Ecto neural progenitor cell (in vitro differentiated cells): ENCODE measurements at places on chromosomes 3 and 15.

DNA sequence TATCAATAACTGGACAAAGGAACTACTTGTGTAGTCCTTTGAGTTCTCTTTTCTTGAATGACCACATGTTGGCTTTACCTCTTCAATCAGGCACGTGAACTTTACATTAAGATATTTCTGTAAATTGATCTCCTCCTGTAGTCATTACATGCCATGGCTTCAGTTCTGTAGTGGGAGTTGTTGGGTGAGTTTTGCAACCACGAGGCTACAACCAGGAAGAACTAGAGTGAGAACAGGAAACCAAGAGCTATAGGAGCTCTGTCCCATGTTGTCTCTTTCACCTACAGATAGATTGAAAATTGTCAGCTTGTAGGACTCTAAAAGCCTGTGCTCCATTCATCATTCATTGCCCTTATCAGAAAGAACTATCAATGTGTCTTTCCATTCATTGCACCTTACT lies 2.0 kb downstream of the RSRC1 start:
- no peak for DNase-seq

DNA sequence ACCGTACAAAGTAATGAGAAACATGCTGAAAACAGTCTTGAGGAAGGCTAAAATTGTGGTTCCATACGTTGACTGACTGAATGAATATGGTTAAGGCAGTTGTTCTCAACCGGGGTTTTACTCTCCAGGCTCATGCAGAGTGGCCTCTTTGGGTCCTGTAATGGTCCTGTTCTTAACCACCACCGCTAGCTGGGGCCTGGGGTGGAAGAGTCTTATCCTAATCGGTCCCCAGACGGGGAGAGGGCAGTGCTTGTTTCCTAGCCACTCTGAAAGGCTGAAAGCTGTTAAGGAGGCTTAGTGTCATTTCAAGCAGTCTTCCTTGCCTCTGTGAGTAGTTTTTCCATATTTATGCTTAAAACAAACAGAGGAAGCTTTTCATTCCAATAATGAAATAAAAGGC lies 32.0 kb downstream of the SELENOT start:
- peak; percentile 50 for DNase-seq

GRCh38 chr3:139122221-139122581 lies 77.5 kb upstream of the PRR23C start:
- DNase-seq, result no peak

DNA sequence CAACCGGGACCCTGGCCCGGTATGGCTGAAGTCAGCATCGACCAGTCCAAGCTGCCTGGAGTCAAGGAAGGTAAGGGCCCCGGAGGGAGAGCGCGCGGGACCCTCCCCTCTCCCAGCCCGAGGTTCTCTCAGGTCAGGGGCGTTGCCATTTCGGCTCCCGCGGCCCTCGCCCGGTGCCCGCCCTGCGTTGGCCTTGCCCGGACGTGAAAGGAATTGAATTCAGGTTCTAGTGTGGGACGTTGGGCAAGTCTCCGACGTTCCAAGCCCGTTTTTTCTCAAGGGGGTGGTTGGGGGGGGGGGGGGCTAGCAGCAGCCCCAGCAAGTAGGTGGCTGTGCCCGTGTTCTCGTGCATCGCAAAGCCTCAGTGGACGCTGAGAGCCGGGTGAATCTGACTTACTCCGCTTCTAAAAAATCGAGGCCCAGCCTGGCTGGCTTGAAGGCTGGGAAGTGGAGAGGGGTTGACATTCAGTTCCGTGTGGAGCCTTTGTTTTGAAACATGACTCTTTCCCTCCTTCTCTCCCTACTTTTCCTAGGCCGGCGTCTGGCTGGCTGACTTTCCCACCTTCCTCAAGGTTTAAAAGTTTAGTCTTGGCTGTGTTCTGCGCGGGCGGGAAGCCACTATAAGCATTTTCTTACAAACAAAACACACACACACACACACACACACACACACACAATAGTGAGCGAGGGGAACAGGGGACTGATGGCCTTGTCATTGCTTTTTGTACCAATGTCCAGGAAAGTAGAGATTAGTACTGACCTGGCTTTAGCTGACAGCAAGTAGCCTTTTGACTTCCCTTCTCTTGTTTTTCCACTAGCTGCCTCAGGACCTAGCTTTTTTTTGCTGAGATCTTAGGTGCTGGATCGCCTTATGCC lies at the start of gene UTS2B:
Gene UTS2B, minus strand, starts transcription at position 873 of the 876 bp plus-strand sequence. CDS start 48,337 bp downstream, outside the sequence.
- peak; percentile 75 for DNase-seq

DNA sequence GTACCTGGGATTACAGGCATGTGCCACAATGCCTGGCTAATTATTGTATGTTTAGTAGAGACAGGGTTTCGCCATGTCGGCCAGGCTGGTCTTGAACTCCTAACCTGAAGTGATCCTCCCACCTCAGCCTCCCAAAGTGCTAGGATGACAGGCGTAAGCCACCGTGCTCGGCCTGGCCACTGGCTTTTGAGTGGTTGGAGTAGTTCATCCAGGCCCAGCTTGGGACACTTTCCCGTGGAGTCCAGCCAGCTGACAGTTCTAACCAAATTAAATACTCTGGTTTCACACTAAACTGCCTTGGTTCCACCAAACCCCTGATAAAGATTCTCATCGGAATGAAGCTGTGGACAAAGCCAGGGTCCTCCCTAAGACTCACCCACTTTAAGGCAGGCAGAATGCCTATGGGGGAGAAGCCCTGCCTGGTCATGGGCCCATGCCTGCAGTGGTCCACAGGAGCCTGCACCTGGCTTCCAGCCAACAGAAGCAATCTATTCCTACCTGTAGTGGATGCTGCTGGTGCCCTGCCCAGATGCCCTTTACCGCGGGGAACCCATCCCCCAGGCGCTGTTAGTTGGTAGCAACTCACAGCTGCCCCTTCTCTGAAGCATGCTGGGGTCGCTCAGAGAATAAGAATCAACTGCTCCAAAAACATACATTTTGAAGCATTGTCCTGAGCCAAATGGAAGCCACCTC lies 5.2 kb upstream of the SLC28A1 start:
- DNase-seq, result no peak

GRCh38 chr3:79491029-79491641 lies 276.7 kb downstream of the ROBO1 start:
- DNase-seq, result no peak

GRCh38 chr3:155525324-155525833 lies 219.5 kb downstream of the PLCH1 start:
- no peak for DNase-seq

GRCh38 chr3:79953591-79954101 lies 185.8 kb upstream of the ROBO1 start:
- DNase-seq, result no peak

- no peak for DNase-seq
These were observed 4.2 kb upstream of the TCAIM start for GRCh38 chr3:44334326-44334725.

DNA sequence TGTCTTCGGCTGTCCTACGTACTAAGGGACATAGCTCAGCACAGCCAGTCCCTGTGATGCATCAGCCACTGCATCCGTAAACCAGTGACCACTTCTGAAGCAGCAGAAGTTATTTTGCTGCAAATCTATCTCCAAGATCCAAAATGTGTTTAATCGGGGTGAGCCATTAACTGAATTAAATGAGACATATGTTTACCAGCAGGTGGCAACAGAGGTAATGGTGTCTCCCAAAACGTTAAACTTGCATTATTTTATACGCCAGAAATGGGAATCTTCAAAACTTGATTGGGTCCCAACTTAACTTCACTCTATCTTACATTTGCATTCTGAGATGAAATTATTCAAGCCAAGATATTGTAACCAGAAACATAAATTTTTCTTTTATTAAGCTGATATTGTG lies 75.3 kb upstream of the BOC start:
- DNase-seq, result no peak

DNA sequence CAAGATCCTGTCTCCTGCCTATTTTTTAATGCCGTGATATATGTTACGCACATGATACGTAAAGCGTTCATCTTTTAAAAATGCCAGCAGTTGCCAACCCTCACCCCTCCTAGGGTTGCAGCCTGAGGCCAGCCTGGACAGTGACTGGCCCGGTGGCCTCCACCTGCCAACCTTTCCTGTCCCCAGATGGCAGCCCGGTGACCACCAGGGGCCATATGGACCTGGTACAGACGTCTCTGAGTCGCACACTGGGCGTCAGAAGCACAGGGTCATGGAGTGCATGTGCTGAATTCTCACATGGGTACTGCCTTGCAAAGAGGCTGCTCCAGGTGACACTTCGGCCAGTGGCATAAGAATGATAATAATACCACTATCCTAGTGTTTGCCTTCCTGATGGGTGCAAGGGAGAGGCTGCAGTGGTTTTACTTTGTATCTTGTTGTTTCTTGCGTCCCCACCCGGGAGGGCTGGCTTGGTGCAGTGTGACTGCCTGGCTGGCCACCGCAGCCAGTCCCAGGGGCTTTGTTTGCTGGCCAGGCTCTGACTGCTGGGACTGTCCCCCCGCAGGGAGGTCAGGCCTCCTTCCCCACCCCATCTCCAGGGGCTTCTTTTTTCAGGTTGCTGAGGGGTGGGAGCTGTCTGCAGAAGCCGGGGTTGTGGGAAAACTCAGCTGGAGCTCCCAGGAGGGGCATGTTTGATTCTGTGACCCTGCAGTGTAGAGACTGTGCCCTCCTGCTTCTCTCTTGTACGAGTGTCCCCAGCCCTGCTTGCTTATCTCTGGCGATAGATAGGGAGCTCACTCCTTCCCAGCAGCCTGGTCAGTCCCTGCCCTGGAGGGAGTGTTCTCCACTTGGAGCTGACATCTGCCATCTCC lies 16.9 kb downstream of the FBLN2 start:
- DNase-seq, result no peak

DNA sequence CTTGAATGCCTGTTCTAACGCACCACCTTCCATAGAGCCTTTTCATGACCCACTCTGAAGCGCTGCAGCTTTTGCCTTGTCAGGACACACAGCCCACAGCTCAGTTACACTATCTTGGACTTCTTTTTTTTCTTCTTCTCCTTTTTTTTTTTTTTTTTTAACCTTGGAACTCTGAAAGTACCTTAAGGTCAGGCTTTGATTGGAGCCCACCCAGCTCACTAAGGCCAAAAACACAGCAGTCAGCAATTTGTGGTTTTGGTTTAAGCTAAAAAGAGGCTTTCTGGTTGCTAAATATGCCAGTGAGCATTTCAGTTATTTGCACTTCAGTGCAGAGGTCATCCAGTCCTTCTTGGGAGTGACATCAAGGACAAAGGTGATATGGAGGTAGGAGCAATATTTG lies 1.7 kb downstream of the SLC25A20 start:
- no peak for DNase-seq

GRCh38 chr3:134148534-134148933 lies 102.1 kb downstream of the RYK start:
- no peak for DNase-seq

GRCh38 chr15:101127506-101128076 lies 124.3 kb downstream of the CHSY1 start:
- DNase-seq, result no peak

DNA sequence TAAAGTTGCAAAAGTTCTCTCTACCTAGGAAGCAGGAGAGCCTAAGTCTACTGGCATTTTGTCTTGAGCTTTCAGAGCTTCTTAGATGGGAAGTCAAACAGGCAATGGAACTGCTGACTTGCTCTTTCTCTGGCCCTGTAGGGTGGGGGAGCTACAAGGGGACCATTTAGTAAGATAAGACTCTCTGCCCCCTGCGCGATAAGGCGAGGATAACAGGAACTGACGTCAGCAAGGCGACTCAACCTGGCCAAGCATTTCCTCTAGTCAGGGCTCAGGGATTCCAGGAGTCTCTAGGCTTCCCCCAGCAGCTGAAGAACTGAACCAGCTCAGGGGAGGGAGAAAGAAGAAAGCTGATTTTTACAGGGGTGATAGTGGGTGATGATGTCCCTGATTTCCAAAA lies 5.8 kb downstream of the RARB start:
- DNase-seq, result no peak

- peak; percentile 10 for DNase-seq
These were observed 173.6 kb downstream of the UACA start for GRCh38 chr15:70589728-70590127.

GRCh38 chr3:87236093-87236492 lies 9.0 kb downstream of the CHMP2B start:
- DNase-seq, result no peak

DNA sequence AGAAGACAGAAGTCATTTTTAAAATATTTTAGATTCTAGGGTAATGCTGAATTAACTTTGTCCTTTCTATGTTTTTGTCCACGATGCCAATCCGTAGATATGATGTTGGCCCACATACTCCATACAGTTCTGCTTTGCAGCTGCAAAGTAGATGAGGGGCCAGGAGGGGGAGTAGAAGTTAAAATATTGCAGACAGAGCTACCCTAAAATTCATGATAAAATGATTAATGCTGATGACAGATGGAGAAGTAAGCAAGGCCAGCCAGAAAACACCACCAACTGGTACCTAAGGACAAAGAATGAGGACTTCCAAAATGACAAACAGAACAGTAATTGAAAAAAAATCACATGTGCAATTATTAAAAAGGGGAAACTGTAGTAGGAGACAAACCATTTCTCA lies 756.6 kb upstream of the ARPP21 start:
- DNase-seq, result no peak

DNA sequence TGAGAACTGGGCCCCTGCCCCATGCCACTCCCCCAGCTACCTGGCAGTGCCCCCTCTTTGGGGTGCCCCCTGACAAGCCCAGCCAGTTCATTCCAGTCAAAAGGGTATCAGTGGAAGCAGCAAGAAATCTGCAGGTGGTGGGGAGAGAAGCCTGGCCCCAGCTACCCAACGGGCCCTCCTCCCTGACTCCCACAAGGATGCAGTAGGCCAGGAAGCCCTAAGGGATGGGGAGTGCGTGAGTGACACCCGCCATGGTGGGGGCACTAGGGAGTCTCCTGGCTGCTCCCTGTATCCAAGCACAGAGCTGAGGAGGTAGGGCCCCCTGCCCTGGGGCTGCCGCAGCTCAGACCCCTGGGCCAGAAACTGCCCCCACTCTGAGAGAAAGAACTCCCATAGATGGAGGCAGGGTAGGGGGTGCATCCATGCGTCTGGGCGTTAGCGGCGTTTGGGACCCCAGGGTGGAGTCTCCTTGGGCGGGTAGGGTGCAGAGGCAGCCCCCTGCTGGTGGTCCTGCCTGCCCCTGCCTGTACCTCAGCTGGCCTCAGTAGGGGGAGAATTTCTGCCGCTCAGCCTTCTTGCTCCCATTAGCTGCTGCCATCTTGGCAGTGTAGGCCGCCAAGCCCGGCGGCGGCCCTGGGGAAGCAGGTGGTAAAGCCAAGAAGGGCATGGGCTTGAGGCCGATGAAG lies 2.5 kb downstream of the GPR62 start:
- DNase-seq, result no peak

DNA sequence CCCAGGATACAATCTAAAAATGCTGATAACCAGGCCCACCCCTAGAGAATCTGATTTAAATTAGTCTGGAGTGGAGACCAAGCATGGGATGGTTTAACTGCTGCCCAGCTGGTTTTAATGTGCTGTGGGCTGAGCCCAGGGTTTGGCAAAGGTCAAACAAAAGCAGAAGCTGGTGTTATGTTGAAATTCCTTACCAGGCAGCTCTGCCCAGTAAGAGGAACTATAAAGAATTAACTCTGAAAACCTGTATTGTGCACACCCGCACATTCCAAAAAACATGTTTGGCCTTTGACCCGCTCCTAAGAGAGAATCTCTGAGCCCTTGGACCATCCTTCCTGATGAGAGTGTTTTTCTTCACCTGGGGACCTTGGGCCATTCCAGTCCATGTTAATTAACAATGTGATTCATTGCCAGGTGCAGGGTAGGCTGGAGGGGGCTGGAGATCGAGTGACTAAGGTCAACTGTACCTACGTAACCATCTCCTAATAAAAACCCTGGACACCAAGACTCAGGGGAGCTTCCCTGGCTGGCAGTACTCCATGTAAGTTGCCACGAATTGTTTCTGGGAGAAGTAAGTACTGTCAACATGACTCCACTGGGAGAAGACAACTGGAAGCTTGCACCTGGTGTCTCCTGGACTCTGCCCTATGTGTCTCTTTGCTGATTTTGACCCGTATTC lies 10.9 kb downstream of the CCDC13 start:
- DNase-seq, result no peak

GRCh38 chr3:89362496-89362895 lies 255.1 kb downstream of the EPHA3 start:
- DNase-seq, result no peak
